HFF-Myc (cell line): ENCODE measurements at places on chromosomes 12 and 14.

DNA sequence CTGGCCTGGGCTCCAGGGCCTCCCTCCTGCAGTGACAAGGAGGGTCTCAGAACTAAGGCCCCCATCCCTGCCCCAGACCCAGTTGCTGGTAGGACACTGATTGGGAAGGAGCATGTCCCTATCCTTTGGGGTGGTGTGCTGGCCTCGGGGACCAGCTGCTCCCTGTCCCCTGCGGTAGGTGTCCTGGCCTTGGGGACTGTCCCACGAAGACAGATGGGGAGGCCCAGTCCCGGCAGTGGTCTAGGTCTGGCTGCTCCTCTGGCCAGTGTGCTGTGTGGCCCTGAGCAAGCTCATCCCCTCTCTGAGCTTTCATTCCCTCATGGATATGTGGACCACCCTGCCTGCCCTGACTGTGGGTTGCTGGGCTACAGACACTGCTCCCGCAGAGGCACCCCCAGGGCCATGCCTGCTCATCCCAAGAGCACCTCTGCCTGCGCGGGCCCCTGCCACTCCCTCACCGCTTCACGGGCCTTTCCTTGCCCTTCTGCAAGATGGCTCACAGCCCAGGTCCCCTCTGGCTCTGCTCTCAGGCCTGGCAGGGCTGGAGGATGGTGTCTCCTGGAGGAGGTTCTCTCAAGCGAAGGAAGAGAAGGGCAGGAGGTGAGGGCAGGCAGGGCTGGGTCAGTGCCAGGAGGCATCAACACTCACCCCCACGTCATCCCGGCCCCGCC lies 12.5 kb downstream of the AHNAK2 start:
- no peak for DNase-seq

DNA sequence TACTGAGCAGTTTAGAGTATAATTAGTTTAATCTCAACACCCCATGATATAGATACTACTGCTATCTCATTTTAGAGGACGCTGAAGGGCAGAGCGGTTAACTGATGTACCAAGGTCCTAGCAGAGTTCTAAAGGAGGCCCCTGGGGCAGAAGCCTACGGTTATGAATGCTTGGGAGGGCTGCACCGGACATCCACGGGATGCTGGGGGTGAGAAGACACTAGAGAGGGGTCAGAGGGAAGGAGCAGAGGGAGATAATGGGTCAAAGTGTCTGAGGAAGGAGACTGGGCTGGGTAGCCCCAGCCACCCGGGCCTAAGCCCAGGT lies 1.6 kb upstream of the ACTR6 start:
- DNase-seq = no peak

- DNase-seq = no peak
Measured at GRCh38 chr12:132904718-132905328, 17.4 kb upstream of the CHFR start.

DNA sequence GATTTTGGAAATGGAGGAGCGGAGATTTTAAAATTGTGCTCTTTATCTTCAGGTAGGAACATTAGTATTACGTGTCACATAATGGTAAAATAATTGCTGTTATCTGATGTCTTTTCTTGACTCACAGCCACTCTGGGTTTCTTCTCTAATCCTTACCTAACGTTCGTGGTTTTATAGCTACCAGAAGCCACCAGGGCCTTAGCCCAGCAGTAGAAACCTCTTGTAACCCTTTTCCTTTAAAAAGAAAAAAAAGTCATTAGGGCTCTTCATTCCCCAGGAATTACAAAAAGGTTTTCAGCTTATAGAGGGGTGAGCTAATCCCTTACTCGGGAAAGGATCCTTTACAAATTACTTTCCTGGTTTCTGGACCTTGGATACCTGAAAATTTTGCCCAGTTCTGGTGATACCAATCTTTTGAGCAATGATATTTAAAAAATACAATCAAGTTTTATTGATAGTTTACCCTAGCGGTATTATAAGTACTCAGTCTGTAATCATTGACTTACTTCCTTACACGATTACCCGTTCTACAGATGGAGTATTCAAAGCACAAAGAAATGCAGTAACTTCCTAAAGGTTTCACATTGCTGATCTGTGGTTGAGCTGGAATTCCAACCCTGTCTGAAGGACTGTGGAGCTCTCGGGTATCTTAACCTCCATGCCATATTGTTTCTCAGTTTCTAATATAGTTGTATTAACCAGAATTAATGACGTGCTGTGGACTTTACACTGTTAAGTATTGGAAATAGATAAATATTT lies 1.6 kb downstream of the GABARAPL1 start:
- DNase-seq = no peak

DNA sequence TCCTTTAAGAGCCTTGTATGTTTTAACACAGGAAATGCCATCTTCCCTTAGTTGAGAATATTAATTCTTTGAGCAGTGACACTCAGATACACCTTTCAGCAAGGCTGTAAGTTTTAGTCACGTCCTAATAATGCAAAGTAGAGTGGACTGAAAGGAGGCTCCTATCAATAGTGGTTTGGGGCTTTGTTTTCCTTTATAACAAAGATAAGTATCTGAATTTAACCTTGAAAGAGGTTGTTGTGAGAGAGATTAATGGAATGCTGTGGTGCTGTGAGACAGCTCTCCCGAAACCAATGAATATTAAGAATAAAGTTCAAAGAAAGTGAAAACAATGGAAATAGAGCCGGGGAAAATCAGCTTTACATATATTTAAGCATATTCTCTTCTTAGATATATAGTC lies 259.6 kb downstream of the ERC1 start:
- DNase-seq = no peak
